ENCODE measurements at places on chromosomes 7 and 10. TPM values are rescaled to one million over a fixed set of nuclear protein-coding genes. Genes with fewer than 3 reads are reported as not detected.

- DNase-seq = no peak
Observed at GRCh38 chr10:72852508-72852907, 41.0 kb upstream of the OIT3 start.

- no peak for DNase-seq
Observed at GRCh38 chr10:129715805-129716204, 248.3 kb downstream of the EBF3 start.

DNA sequence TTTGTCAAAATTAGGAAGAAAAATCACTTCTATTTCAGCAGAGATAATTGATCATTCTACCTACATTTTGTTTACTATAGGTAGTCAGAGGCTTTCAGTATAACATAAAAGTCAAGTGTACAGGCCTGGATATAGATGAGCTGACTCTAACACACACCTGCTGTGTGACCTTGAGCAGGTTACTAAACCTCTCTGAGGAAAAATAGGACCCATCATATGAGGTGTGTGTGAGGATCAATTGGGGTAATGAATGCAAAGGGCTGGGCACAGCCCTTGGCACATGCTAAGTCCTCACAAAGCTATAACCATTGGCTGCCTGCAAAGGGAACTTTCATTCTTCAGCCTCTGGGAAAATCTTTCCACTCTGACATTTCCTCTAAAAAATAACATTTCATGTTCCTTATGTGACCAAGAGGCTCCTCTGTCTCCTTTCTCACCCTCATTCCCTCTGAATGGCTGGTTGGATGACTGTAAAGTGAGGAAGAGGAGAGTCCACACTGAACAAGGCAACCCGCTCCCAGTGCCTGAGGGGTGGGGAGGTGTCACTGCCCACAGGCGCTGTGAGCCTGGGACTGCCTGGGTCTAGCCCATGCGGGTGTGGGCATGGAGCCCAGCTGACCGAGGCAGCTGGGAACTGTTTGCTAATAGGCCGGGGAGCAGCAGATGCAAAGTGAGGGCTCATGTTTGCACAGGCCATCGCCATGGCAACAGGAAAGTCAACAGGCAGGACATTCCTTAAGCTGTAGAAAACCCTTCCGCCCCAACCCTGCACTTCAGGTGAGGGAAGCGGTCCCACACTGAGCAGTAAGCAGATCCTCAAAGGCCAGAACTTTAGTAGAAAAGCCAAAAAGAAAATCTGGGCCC is 36.8 kb downstream of the MYOF start:
- peak; percentile 89 for DNase-seq

DNA sequence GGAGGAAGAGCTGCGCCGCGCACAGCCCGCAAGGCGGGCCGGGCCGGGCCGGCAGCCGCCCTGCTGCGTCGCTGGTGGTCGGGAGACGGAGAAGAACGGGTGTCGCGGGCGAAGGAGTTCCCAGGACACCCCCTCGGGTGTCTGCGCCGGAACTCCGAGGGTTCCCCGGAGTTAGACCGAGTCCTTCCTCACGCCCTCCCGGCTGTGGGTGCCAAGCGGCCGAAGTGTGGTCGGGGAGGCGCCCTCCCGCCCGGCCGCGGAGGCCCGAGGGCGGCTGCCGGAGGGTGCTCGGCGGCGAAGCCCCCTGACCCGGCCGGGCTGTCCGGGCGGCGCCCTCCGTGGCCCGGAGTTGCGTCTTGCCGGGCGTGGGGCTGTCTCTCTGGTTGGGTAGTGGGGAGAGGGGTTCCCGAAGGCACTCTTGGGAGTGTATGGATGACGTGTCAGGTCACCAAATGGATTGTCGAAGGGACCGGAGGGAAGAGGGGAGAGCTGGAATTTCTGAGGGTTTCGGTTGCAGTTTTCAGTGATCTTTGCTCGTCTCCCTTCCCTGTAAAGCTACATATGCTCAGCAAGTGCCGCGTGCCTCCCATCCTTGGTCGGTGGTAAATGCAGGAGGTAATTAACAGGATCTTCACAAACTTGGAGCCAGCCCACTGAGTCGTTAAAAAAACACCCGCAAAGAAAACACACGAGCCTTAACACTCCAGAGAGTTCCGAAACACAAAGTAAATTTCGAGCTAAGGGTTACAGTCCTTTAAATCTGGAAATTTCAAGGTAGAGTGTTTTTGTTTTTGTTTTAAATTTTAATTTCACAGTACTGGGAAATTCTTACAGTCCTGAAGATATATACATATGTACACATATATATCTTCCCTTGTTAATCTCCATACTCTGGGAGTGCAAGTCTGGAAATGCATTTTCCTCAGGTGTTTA is 871 bp downstream of the ST7 start:
- DNase-seq = peak; percentile 61

Gene OR6B1
- total RNA-seq = not detected

Gene PLPP4
- 0.79 TPM for total RNA-seq

DNA sequence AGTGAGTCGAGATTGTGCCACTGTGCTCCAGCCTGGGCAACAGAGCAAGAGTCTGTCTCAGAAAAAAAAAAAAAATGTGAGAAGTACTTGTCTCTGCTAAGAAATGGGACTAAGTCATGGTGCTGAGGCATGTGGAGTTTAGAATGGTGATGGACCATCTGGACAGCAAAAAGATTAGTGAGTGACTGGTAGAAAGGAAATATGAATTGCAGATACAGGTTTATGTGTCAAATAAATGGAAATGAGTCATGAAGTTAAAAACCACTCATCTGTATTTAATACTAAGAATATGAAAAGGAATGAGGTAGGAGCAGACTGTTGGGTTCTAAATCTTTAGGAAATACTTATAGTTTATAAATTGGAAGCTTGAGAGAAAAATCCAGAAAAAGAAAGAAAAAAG is 625.7 kb upstream of the ANKRD30A start:
- DNase-seq = no peak

Gene UCMA
- total RNA-seq = not detected

DNA sequence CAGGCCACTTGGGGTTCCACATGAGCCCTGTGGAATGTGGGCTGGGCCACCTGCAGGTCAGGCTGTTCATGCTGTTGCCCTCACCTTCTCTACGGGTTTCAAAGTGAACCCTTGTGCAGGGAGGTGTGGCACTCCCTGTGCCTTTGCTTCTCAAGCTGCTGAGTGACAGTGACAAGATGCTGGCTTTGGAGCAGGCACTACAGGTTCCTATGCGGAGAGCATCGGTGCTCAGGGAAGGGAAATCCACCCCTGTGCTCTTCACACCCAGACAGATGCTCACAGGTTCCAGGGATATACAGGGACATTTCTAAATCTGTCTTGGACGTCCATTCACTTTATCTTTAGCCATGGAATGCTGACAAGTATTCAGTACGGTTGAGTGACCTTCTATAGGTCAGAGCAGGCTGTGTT is 1005.0 kb downstream of the LRMDA start:
- no peak for DNase-seq

Gene NEUROG3
- 0.64 TPM for total RNA-seq

DNA sequence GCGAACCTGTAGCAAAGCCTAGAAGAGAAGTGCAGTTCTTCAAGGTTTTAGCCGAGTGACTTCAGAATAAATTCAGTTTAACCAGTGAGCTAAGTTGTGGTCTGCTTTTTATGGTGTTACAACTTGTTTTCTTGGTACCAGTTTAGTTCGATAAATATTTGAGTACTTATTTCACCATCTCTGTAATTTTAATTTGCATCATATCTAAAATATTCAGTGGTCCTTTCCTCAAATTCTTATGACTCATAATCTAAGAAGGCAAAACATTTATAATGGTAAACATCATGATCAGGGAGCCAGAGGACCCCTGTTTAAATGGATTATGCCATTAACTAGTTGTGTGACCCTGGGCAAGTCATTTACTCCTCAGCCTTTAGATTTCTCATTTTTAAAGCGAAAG is 4.1 kb upstream of the BMPER start:
- no peak for DNase-seq

Gene UBN2
- total RNA-seq = 13.8 TPM

GRCh38 chr7:131235489-131236317 is 92.0 kb upstream of the MKLN1 start:
- DNase-seq = peak; percentile 19

GRCh38 chr10:96666741-96667140 is 53.6 kb downstream of the PIK3AP1 start:
- no peak for DNase-seq

Gene SLC18A3
- total RNA-seq = 1.5 TPM

Gene CISD1
- total RNA-seq = 32.2 TPM

Gene PPP1R9A
- total RNA-seq = 30.0 TPM

- DNase-seq = no peak
Observed at GRCh38 chr7:76354981-76355730, 3.6 kb downstream of the YWHAG start.

DNA sequence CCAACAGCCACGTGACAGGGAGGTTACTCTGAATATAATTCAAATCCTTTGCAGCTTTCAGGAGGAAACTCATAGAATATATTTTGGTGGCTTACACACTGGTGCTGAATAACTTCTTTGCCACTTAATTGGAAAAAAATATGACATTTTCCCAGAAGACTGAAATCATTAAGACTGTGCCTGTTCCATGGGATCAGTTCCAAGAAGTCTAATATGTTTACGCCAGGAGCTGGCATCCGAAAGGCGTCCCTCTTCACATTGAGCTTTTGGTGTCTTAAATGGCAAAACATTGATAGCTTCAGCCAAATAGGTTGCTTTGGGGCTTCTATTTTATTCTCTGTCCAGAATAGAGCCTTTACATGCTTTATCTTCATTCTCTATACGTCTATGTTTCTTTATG is 917.6 kb upstream of the LRRTM3 start:
- no peak for DNase-seq

DNA sequence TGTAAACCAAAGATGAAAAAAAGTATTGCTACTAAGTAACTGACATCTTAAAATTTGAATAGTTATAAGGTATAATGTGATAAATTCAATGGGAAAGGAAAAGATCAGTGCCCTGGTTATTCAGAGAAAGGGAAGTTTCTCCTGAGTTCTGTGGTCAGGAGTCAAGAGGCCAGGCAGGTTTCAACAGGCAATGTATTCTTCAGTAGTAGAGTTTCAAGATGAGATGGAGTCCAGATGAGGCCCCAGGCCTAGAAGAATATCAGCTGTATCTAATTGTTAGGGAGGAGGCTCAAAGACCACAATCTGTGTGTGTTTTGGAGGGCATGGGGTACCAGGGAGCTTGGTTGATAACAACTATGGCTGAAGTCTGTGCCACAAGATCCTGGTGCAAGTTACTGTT is 101.4 kb upstream of the DLX6 start:
- DNase-seq = no peak
